ENCODE measurements at places on chromosomes 6 and 20.

DNA sequence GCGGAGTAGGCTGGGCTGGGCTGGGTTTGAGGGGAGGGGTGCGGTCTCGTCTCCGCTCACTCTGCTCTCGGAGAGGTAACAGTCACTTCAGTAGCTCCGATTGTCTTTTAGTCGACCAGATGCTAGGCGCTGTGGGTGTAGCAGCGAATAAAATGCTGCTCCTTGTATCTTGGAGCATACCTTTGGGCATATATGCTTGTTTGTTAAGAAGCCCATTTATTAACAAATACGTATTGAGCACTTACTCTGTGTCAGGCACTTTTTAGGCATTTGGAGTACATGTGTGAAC lies 545 bp downstream of the ACTR5 start:
- no peak for DNase-seq

DNA sequence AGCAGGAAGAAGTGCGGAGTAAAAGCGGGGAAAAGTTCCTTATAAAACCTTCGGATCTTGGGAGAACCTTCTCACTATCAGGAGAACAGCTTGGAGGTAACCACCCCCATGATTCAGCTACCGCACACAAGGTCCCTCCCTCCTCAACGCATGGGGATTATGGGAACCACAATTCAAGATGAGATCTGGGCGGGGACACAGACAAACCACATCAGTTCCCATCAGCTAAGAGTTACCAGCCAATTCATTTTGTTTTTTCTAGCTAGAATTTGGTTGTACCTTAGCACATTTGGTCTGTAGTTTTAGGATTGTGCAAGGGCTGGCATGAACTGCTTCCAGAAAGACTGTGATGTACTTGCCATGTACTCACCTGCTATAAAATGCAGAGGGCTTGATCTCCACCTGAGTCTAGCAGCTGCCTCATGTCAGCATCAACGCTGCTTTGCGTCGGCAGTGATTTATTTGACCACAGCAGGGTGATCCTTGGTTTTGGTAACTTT lies 94.7 kb upstream of the SLC2A12 start:
- DNase-seq: no peak

DNA sequence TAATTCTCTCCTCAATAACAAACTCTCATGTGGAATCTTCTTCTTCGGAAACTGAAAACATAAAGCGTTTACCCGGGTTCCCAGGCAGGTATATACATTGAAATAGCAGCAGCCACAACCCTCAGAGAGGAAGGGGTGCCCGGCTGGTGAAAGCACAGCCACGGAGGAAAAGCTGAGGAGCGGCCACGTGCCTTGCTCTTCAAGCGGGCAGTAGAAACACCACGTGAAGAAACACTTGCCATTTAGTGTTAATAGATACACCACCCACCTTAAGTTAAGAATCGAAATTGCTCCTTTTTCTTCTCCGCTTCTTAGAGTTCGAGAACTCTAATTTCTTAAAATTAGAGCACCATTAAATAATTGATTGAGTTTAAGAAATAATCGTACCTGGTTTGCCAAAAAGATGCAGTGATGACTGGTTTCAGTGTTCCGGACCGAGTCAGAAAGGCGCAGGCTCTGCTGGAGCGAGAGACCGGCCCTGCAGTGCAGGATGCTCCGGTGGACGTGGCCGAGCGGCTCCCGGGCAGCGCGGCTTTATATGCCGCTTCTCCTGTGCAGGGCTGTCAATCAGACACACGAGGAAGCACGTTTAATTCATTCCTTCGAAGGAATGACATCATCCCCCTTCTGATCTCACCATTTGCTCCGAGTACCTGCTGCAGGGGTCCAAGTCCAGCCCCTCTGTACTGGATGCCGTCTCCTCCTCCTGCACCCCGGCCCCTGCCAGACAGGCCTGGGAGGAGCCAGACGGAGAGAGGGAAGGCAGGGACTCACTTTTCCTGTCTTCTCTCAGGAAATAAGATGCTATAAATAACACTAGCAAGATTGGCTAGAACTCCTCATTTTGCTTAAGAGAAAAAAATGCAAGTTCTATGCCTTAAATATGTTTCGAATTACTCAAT lies at the start of gene THBS2:
Gene THBS2, minus strand, starts transcription at position 510 of the 902 bp plus-strand sequence. CDS start 3,062 bp downstream, outside the sequence.
- DNase-seq: peak; percentile 71

DNA sequence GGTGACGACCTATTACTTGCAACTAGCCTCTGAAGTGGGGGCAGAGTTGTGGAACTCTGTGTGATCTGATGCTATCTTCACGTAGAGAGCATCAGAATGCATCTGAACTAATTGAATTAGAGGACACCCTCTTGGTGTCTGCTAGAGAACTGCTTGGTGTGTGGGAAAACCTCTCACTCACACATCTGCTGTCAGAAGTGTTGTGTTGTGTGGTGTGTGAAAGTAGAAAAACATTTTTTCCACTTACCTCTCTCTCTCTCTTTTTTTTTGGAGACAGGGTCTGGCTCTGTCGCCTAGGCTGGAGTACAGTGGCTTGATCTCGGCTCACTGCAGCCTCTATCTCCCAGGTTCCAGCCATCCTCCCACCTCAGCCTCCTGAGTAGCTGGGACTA lies 90.0 kb downstream of the CHMP4B start:
- DNase-seq: no peak

DNA sequence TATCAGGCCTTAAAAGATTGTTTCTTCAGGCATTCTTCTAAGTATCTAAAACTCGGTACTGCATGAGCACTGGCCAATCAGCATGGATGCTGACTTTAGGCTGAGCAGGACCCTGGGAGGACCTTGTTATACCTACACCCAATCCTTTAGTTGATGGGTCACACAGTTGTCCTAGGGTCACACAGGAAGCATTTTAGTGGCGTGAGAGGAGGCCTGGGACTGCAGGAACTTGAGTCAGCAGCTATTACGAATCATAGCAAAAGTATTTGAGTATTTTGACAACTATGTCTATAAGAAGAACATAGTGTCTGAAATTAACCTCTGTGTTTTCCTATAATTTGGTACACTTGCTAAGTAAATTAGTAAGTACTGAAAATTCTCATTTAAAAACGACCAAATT lies 741.4 kb downstream of the HACE1 start:
- peak; percentile 1 for DNase-seq

DNA sequence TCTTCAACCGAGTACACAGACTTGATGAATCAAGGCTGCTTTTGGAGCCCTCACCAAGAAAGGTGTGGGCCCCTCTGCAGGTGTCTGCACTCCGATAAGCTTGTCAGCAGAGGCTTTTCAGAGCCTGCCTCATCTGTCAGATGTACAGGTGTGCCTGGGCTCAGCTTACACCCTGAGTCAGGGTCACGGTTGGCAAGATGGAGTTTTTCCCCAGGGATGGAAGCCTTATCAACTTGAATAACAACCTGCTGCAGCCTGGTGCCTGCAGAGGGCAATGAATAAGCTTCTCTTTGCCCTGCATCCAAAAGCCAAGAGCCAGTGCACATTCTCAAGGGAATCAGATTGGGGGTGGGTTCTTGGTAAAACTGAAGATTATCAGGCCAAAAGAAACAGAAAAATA lies 427.1 kb downstream of the CD83 start:
- DNase-seq: no peak

DNA sequence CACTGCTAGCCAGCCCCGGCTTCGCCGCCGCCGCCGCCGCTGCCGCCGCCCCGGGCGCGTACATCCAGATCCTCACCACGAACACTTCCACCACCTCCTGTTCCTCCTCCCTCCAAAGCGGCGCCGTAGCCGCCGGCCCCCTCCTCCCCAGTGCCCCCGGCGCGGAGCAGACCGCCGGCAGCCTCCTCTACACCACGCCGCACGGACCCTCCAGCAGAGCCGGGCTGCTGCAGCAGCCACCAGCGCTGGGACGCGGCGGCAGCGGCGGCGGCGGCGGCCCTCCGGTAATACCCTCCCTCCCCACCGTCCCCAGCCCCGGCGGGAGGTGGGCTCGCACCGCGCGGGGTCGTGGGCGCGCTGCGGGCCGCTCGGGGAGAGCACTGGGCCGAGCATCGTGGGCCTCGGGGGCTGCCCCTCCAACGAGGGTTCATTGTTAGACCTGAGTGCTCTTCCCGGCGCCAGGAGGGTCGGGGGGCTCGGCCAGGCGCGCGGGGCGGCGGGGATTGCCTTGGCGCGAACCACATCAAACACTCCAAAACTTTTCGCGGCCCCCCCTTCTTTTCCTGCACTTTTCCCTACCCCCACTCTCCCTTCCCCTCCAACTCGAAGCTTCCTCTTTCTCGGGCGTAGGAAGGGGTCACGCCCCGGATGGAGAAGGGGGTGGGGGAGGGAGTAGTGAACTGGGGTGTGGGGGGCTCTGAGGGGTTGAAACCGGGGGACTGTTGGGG lies 827 bp downstream of the E2F3 start:
- DNase-seq: peak; percentile 46

DNA sequence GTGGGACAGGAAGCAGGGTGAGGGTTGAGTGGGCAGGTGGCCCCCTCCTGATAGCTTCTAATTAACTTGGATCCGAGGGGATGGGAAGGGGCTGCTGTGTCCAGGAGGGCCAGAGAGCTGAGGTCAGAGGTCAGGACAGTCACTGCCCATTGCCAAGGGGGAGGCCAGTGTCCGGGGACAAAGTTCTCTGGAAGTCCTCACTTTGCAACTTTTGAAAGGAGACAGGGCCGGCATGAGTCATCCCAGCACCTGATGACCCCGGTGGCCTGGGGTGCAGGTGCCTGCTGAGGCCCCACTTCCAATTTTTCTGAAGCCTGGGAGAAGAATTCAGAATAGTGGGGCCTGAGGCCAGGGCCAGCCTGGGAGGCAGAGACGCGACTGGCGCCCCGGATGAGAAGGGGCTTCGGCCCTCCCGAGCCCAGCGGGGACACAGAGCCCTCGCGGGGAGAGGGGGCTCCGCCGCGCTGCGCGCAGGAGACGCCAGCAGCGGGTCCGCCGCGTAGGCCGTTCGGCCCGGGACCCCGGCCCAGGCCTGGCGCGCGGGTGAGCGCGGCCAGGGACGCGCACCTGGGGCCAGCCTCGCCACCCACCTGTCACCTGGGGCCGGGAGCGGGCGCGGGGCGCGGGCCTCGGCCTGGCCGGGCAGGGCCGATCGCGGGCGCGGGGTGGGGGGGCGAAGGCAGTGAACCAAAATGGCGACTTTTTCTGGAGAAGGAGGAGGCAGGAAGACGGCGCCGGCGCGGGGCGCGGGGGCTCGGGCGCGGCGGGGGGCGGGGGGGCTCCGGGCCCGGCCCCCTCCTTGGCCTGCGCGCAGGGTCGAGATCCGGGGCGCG lies 586 bp downstream of the ZNF512B start:
- DNase-seq: no peak

DNA sequence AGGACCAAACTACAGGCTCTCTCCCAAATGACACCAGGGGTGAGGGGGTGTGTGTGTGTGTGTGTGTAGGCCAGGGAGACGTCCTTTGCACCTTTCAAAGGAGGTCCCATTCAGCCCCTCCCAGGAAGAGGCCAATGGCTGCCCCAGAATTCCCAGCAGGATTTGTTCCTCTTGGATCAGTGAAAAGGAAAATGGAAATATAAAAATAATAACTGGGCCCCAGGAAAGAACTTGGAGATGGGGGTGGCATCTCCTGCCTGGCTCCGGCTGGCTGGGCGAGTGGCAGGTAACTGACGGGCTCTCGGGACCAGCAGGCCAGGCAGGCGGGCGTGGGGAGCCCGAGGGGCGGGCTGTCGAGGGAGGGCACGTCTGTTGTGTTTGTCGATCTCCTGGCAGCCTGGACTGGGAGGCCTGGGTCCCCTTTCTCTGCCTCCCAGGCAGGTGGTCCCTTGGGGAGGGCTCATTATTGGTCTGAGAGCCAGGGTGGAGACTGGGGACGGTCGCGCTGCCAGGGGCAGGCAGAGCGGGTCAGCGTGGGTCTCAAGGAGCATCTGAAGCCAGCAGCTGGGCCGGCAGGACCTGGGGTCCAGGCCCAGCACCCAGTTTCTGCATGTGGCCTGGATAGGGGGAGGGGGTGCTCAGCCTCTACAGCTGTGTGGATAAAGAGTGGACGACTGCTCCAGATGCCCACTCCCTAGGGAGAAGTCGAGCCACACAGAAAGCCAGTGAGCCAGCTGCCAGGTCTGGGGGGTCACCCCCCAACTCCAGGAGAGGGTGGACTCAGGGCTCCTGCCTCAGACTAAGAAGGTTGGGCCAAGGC lies 3.1 kb downstream of the NOL4L start:
- no peak for DNase-seq

- no peak for DNase-seq
Measured at GRCh38 chr6:390914-391558, 516 bp upstream of the IRF4 start.

DNA sequence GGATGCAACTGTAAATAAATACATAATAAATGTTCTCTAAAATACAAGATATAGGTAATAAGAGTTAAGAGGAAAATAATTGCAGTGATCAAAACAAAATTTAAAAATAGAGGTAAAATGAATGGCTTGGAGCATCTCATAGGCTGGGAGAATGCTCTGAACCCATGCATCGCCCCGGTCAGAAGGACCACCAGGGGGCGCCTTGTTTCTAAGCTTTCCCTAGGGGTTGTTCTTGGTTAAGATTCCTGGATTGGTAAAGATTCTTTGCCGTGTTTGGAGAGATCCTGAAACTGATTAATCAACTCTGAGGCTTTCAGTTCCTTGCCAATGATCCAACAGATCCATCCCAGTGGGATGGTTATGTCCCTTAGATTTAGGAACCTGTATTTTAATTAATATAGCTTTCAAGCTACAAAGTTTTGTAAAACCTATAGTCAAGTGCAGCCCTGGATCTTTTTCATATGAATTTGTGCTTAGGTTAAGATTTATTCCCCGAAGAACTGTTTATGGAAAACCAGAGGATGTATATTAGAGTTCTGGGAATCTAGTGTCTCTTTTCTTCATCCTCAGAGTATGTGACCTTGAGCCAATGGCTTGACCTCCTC lies 45.3 kb upstream of the PRELID3B start:
- DNase-seq: peak; percentile 54

GRCh38 chr20:25576783-25577530 lies 8.4 kb downstream of the NINL start:
- DNase-seq: no peak

Measured in AG08396 (cell line).